ENCODE measurements at places on chromosomes 6 and 20.

DNA sequence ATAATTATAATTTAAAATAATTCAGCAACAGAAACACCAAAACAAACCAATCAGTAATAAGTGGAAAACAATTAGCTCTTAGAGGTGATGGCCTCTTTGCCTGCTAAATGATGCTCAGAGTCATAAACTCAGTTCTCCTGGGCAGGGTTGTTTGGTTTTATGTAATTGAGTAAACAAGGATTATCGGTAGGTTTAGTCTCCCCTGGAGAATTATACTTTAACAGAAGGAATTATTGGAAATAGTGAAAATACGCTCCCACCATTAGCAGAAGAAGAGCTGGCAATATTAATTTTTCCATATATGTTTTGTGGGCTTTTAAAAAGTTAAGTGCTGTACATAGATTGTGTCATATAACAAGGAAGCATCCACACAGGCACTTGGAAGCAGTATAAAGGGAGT is 27.0 kb downstream of the CAP2 start:
- DNase-seq, result no peak

- DNase-seq, result no peak
These were observed 2.1 kb downstream of the GNMT start for GRCh38 chr6:42962502-42963178.

DNA sequence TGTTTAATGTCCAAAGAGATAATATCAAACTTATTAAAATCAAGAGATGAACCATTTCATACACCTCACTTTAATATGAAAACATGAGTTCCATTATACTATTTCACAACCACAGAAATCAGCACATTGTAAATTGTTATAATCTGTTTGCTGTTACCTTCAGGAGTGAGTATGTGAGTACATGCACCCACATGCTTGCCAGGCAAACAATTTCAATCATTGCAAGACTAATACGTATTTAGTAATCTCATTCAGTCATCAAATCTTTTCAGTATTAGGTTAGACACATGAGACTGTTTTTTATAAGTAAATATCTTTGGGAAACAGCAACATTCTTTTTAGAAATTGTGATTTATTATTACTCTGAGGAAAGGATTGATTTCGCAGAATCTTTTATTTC is 9.3 kb upstream of the EPM2A start:
- DNase-seq, result no peak

DNA sequence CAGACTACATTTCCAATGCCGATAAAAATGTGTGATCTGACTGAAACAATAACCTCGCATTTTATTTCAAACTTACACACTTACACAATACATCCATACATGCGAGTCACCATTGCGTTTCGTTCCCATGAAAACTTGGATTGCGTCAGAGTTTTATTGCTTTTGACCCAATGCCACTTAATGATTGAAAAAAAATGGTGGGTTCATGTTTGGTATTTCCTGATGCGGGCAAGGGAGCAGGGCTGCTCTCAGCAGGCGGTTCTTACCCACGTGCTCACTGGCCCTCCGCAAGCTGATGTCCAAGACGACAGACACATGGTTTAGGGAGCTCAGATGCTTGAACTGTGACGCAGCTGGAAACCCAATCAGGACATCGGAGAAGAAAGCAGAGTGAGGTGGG is 281.0 kb upstream of the SULF2 start:
- no peak for DNase-seq

DNA sequence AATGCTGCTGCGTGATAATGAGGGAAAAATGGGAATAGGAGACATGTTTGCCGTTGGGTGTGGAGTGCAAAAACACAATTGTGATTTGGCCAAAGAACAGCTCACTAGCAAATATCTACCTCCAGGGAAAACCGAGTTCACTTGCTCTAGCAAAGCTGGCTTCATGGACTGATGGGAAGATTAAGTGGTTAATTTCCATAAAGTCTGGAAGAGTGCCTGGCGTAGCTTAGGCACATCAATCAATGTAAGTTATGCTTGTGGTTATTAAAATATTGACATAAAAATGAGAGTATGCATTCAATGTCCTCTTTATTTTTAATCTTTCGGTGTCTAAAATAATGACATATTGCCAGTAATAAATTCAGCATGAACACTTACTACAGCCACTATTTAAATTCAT is 267.5 kb downstream of the SMOC2 start:
- no peak for DNase-seq

- no peak for DNase-seq
These were observed 359.2 kb downstream of the CDH26 start for GRCh38 chr20:60317401-60317800.

GRCh38 chr6:107510108-107510507 is 20.2 kb downstream of the SOBP start:
- no peak for DNase-seq

- DNase-seq, result no peak
These were observed 2.5 kb downstream of the DEK start for GRCh38 chr6:18261877-18262276.

DNA sequence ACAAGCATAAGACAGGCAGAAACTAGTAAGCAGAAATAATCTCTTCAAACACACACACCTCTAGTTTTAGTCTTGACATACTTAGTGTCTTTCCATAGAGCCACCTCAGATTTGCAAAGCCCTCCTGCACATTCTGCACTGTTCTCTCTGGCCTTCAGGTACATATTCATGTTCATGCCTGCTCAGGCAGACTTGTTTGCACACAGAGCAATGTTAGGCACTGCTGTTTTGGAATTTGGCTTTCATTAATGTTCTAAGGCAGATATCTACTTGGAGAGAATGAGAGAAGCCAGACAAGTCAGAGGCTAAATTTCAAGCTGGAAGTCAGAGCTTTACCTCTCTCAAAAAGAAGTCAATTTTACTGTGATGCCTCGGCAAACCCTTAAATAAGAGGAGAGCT is 21.3 kb upstream of the DST start:
- no peak for DNase-seq

Data from stimulated activated CD8-positive, alpha-beta memory T cell treated with anti-CD3 and anti-CD28 coated beads, Interleukin-15, amount 100 ng/mL, for 1 hour (primary cell).